ENCODE measurements at places on chromosomes 13 and 19.

- DNase-seq: no peak
Observed at GRCh38 chr19:3452171-3452941, 28.0 kb downstream of the SMIM24 start.

- DNase-seq: no peak
Observed at GRCh38 chr19:39590265-39590664, 12.1 kb upstream of the LGALS13 start.

GRCh38 chr19:2547033-2547680 is 71.2 kb downstream of the GADD45B start:
- no peak for DNase-seq

DNA sequence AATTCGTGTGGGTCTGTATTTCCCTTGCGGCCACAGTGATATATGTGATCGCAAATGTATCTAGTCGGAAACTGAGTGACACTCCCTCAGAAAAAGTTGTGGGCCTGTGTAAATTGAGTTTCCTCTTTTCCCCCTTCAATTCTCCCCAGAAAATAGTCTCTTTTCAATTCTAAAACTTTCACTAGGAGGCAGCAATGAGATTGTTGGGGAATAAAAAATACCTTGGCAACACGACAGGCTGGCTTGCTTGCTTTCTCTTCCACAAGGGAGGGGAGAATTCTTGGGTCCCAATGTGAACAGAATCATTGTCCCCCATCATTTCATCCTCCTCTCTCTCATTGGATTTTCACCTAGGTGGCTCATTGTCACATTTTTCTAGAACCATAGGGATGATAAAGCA is 3.7 kb upstream of the SOX21 start:
- DNase-seq: no peak

DNA sequence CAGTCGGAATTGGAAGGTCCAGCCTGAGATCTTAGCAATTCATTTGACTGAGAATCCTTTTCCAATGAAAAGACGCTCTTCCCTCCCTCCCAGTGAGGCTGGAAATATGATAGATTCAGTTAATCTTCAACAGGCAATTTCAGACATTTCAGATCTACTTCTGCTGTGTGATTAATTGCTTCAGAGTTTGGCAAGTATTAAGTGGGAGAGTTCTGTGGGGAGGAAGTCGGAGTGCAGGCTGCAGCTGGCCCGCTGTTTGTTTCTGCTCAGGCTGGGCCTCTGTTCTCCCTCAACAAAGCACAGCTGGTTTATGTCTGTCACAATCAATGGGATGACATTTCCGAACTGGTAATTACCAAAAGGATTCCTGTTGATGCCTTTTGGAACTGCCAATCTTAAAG is 178.2 kb downstream of the NDFIP2 start:
- no peak for DNase-seq

- no peak for DNase-seq
Observed at GRCh38 chr19:50837300-50837699, 3.9 kb upstream of the KLK15 start.

DNA sequence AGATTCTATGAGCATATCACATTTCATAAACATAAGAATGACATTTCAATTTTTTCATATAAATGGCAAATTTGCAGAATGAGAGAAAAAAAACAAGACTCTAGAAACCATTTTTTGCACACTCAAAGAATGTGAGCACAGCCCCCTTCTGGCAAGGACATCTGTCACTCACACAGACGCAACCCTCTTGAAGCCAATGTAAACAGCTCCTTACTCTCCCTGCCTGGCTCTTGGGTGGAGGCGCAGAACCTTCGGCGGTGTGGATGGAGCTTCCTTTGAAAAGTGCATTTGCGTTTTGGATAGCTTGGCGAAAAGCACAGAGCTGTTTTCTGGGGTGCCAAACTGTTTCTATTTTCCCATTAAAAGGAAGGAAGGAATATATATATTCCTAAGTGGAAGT is 367.6 kb upstream of the TSHZ3 start:
- DNase-seq: no peak

DNA sequence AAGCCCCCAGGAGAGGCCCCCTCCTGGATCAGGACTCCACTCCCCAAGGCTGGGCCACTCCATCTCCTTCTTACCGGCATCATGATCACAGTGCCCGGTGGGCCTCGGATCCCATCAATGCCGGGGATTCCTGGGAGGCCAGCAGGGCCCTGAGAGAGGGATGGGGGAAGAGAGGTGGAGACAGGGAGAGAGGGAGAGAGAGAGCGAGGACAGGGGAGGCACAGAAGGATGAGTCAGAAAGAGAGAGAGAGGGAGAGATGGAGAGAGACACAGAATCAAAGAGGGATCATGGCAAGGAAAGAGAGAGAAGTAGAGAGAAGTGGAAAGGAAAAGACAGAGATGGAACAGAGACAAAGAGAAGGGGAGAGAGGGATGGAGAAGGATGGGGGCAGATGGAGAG is 13.8 kb downstream of the COL5A3 start:
- no peak for DNase-seq

DNA sequence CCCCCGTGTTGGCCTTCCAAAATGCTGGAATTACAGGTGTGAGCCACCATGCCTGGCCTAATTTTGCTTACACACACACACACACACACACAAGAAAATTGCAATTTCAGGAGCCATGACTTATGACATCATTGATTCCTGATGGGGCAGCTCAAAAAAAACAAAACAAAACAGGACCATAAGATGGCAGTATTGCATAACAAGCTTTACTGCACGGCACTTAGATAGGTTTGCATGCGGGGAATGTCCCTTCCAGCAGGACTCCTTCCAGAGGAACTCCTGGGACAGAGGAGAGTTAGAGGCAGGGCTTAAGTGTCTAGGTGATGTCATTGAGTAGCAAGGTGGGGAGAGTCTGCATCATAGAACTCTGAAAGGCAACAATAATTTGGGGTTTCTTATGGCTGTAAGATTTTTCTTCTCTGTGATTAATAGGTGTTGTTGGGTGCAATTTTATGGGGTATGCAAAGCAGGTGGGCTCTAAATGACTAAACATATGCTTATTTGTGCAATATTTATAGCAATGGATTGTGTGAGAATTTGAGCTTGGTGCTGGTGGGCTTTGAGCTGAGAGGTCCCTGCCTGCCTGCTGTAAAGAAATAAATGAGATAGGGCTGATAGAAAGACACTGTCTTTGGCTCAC is 9.0 kb upstream of the ACSBG2 start:
- DNase-seq: no peak

DNA sequence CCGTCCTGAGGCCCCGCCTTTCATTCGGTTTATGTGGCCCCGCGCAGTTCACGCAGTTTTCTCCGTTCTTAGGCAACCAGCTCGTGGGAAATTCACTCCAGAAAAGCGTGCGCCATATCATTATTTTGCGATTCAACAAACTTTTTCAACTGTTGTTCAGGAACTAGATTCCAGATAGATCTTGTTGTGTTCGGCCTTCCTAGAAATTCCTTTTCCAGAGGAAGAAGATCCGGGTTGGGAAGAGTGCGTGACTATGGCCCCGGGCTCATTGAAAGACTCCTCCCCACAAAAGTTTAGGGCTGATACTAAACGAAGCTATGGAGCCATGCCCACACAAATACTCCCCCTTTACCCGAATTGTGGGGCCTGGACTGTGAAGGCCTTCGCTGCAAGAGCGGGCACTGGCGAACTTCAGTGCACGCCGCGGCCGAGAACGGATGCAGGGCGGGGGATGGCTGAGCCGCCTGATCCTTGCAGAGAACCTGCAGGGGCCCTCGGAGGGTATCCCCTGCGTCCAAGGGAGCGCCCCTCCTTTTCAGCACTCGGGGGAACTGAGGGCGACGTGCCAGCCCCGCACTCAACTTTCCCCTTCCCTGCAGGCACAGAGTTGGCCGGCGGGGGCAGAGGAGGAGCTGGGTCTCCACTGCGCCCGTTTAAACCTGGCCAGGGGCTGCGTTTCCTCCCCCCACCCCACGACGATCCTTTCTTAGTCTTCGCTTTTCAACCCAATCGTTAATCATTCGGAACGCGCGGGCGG is 904 bp upstream of the SOX1 start:
- no peak for DNase-seq

- DNase-seq: no peak
Observed at GRCh38 chr13:48476686-48477085, 56.2 kb downstream of the RCBTB2 start.

DNA sequence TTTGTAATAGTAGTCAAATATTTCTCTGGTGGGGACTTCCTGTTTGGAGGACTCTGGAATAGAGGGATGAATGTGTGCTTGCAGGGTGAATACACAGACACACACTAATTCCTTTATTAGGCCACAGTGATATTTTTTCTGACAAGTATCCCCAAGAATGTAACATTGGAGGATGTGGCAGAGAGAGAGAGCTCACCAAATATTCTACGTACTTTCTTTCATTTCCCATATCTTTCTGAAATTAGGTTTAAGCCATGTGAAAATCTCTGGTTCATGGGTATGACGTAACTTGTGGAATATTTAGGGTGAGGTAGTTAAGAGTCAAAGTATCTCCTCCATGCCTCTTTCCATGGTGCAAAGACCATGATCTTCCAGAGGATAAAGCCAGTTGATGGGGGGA is 463.4 kb downstream of the DIAPH3 start:
- DNase-seq: no peak
